ENCODE measurements at places on chromosomes 4 and X. TPM values are rescaled to one million over a fixed set of nuclear protein-coding genes. Genes with fewer than 3 reads are reported as not detected.

The CLDN2 gene
- not detected for total RNA-seq

DNA sequence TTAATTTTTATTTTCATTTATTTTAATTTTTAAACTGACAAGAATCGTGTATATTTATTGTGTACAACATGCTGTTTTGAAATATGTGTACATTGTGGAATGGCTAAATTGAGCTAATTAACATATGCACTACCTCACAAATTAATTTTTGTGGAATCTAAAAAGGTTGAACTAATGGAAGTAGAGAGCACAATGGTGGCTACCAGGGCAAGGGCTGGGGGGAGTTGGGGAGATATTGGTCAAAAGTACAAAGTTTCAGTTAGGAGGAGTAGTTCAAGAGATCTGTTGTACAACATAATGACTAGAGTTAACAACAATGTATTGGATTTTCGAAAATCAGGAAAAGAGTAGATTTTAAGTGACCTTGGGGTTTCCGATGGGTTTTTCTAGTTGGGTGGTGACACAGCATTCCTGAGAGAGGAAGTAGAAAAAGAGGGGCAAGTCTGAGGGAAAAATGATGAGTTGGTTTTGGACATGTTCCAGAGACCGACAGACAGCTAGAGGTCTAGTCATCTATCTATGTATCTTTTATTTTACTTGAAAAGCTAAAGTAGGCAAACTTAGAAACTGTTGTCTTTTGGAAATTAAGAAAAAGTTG lies 23.2 kb downstream of the APOO start:
- DNase-seq, result no peak

The DMP1 gene
- total RNA-seq, result not detected

GRCh38 chrX:119638725-119639471 lies 32.7 kb upstream of the NKRF start:
- no peak for DNase-seq

- no peak for DNase-seq
Observed at GRCh38 chrX:65744965-65745364, 77.5 kb downstream of the MSN start.

DNA sequence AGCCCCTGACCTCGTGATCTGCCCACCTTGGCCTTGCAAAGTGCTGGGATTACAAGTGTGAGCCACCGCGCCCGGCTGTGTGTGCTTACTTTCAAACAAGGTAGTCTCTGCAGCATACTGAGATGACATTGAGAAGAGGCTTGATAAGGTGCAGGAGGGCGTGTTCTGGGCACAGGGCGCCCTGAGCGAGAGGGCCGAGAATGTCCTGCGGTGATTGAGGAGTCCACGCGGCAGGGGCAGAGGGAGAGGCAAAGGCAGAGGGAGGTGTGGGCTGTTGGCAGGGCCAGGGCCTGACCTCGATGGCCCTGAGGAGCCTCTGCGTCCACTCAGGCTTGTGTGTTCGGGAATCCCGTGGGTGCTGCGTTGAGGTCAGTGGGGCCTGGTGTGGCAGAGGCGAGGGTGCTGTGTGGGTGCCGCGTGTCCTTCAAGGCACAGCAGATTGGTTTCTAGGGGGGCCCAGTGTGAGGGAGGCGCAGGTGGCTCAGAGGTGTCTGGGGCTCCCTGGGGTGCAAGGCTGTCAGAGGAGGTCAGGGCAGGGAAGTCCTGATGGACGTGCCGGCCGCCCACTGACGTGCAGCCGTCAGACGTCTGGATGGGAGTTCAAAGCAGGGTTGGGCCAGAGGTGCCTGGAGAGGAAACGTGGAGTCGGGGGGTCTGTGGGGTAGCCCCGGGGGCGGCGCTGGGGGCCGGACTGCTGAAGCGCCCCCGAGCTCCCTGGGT lies 12.1 kb downstream of the PCGF3 start:
- DNase-seq, result no peak

DNA sequence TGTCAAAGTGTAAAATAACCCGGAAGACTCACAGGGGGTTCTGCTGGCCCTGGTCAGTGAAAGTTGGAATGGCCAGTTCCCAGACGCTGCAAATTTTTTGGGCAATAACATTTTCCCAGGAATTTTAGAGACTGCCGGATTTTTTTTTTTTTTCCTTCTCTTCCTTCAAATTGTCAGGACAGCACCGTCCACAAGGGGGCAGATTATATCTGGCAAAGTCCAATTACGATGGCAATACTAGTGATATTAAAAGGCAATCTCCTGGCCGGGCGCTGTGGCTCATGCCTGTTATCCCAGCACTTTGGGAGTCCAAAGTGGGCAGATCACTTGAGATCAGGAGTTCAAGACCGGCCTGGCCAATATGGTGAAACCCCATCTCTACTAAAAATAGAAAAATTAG lies 20.5 kb downstream of the SLC25A5 start:
- DNase-seq, result no peak

The ZC4H2 gene
- total RNA-seq, result 4.8 TPM

The XAGE1B gene
- not detected for total RNA-seq

- no peak for DNase-seq
Observed at GRCh38 chr4:147599206-147599605, 18.0 kb upstream of the TMEM184C start.

DNA sequence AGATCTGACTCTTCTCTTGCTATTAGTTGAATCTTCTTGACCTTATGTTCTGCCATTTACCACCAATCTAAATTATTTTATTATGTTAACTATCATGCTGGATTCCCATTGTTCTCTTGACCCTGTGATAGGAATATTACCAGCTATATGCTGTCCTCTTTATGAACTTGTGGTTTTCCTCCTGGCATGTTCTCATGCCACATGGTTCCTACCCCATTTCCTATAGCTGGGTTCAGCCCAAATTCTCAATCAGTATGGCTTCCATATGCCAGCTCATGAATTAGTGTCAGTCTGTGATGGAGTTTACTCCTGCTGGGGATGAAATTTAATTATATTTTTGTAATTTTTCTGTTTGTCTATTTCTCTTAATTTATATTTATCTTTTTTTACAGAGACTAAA lies 430.5 kb downstream of the SMARCA1 start:
- no peak for DNase-seq

The CCNB3 gene
- 0.11 TPM for total RNA-seq

- no peak for DNase-seq
Observed at GRCh38 chrX:112779139-112779538, 61.5 kb downstream of the AMOT start.

GRCh38 chrX:47170861-47171692 lies 22.6 kb upstream of the UBA1 start:
- peak; percentile 69 for DNase-seq

DNA sequence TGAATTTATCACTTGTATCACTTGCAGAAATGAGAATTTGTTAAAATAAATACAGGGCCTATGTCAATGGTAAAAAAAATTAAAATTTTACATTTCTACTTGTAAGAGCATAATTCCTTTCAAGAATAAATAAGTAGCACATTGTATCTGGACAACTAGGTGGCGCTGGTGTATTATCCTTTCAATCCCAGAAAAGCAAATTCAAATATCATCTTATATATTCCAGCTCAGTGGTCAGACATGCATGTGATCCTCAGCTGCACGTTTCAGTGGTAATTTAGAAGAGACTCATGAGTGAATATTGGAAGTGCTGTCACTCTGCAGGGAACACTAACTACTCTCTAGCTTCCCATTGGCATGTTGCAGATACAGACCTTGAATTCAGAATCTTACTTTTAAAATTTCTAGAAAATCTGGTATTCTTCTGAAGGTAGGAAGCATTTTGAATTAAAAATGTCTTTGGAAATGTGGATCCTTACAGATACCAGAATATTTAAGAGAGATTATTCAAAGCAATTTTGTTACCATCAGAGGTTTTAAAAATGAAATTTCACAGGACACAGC lies 1414.7 kb upstream of the TENM3 start:
- DNase-seq, result no peak

The CABS1 gene
- not detected for total RNA-seq

- peak; percentile 53 for DNase-seq
Observed at GRCh38 chr4:141609243-141609642, 27.1 kb upstream of the IL15 start.

- no peak for DNase-seq
Observed at GRCh38 chr4:94412658-94413038, 39.1 kb upstream of the PDLIM5 start.

DNA sequence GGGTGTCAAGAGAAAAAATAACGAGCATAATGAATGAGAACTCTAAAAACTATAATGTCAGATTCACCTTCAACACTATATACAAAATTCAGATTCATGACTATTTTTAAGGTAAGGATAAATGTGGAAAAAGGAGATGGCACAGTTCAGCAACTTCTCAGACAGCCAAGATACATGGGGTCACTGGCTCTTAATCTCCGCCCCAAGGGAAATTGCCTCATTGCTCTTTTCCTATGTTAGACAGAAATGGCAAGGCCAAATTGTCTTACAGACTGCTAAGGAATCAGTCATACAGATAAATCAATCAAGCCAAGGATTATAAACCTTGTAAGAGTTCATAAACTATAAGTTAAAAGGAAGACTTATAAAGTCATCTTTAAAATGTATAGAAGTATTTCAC lies 183.4 kb downstream of the OPHN1 start:
- DNase-seq, result no peak

DNA sequence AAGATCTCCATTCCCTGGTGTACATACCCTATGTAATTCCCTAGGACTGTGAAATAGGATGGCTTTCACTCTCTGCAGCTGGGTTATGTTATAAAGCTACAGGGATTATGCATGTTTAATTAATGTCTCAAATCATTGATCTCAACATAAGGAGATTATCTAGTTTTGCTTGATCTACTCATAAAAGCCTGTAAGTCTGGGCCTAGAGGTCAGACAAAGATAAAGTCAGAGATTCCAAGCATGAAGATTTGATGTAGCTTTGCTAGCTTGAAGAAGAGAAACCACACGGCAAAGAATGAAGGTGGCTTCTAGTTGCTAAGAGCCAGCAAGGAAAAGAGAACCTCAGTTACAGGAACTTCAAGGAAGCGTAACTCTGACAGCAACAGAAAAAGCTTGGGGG lies 456.9 kb downstream of the CCSER1 start:
- no peak for DNase-seq

The XAGE5 gene
- total RNA-seq, result not detected

The DDX60 gene
- 10.8 TPM for total RNA-seq

- DNase-seq, result no peak
Observed at GRCh38 chr4:173246719-173247118, 78.1 kb downstream of the GALNT7 start.

The ZDHHC15 gene
- 2.0 TPM for total RNA-seq

GRCh38 chr4:10005632-10006031 lies 15.7 kb downstream of the SLC2A9 start:
- DNase-seq, result no peak

DNA sequence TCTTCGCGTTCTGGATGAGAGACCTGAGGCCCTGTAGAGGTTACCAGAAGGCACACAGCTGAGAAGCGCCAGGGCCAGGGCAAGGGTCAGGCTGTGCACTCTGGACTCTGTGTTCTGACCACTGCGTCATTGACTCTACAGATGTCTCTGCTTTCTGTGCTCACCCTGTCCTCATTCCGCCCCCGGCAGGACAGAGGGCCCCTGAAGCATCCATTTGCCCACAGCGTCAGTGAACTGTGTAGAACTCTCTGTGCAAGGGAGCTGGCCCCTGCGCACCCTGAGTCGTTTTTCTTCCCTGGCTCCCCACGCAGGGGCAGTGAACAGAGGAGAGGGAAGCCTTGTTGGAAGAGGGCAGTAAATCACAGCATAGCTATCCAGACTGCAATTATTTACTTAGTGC lies 6.1 kb upstream of the WAS start:
- DNase-seq, result no peak

DNA sequence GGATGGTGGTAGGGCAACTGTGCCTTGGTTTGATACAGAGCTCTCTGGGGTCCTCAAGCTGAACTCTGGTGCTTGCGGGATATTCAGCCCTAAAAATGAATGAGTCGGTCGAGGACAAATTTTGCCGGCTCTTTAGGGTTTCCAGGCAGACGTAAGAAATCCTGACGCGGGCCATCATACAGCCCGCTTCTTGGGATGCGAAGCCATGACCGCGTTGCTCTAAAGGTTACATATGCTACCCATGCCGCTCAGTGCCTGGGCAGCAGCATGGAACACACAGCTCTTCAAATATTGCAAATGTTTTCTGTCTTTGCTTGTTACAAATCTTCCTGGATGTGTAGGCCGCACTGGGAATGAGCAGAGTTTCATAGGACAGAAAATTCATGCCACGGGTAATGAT lies 55.6 kb downstream of the NBDY start:
- DNase-seq, result no peak

Data from cardiac septum (tissue), 1 donor.